ENCODE measurements at places on chromosomes 6 and 20. TPM values are rescaled to one million over a fixed set of nuclear protein-coding genes. Genes with fewer than 3 reads are reported as not detected.

TNNC2 gene
- total RNA-seq, result not detected

DNA sequence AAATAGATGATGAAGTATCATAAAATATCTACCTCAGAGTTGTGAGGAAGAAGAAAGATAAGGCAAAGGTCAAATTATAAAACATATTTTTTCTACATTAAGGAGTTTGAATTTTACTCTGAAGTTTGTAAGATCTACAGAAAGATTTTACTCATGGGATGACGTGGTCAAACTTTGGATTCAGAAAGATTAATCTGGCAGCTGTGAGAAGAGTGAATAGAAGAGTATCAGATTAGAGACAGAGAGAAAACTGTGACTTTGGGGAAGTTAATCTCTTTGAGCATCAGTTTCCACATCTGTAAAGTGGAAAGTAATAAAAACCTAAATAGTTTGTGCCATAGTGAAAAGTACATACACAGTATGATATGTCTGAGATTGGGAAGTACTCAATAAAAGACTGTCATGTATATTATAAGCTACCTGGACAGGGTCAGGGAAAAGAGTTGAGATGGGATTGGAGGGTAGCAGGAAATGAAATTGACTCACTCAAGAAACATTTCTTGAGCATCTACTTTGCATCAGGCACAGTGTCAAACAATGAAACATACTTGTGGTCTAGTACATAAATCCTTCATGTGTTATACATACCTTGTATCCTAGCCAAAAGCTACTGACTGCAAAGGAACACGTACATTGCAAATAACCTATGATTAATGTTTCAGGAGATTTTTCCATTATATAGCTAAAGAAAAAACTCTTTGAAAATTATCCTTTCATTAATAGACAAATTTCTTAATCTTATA, 222.1 kb downstream of the TMEM200A start:
- DNase-seq, result no peak

GRCh38 chr6:130189531-130190397, 33.0 kb downstream of the SAMD3 start:
- no peak for DNase-seq

DNA sequence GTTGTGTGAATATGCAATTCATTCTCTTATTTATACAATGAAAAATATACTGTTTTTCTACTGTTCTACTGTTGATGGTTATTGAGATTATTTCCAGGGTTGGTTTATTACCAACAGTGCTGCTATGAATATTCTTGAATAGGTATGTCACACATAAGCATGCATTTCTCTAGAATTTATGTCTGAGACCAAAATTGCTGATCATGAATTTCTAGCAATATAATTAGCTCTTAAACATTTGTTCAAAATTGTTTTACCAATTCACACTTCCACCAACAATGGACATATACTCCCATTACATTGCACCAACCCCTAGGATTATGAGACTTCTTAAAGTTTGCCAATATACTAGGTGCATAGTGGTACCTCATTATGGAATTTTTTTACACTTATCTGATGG, 164.1 kb upstream of the KCNQ5 start:
- DNase-seq, result no peak

DNA sequence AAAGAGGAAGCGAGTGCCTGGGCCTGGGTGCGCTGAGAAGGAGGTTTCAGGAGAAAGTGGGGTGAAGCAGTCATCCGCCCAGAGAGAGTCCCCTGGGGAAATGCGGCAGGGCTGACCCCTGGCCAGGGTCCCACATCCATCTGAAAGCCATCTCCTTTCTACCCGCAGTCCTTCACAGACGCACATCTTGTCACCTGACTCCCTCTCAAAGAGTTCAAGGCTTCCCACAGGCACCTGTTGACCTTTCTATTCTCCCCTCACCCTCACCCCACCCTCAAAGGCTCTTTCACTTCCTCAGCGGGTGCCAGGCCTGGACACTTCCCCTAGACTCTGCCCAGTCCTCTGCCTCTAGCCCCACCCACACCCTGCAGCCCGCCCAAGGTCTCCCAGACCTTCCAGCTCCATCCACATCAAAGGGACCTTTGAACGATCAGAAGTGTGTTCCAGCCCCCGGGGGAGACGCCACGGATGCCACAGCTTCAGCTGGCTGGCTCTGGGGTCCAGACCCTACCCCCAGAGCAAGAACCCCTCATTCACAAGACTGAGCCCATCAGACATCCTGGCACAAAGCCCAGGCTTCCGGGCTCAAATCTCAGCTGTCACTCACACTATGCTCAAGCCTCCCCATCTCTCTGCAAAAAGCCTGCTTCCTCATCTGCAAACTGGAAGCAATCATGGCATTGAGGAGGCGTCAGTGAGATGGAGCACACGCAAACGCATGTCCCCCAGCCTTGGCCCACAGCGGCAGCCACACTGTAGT, 2.1 kb downstream of the CTSZ start:
- DNase-seq, result peak; percentile 79

PERP gene
- total RNA-seq, result 24.8 TPM

DNA sequence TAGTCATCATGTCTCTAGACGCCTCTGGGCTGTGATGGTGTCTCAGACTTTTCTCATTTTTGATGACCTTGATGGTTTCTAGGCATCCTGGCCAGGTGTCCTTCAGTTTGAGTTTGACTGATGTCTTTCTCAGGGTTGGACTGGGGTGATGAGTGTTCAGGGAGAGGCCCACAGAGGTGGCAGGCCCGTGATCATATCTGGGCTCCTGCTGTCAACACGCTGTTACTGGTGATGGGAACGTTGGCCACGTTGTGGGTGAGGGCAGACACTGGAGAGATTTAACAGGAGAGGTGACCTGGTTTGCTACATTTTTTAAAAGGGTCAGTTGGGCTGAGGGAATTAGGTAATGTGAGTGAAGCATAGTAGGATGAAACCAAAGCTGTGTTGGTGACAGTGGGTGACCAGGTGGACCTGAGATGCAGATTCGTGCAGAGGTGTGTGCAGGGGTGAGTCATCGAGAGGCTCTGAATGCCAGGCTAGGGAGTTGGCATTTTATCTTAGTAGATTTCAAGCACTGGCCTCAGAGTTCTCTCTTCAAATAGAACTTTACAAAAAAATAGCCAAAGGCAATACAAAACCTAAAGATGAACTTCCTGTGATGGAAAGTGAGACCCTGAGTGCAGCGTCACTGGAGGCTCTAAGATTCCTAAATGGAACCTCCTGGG, 174.1 kb downstream of the CDH26 start:
- no peak for DNase-seq

- DNase-seq, result no peak
Observed at GRCh38 chr6:90469906-90470305, 117.0 kb downstream of the MAP3K7 start.

Measured in dermis blood vessel endothelial cell (primary cell).